ENCODE measurements at places on chromosomes 7 and 10. TPM values are rescaled to one million over a fixed set of nuclear protein-coding genes. Genes with fewer than 3 reads are reported as not detected.

OR2A12 gene
- not detected for total RNA-seq

OR2A7 gene
- total RNA-seq: 3.4 TPM

MYH16 gene
- 0.76 TPM for total RNA-seq

RNF32 gene
- not detected for total RNA-seq

CLCN1 gene
- total RNA-seq: 0.91 TPM

FEZF1 gene
- total RNA-seq: not detected

LRRC18 gene
- total RNA-seq: not detected

NEUROD6 gene
- not detected for total RNA-seq

CALHM3 gene
- not detected for total RNA-seq

SLC26A3 gene
- not detected for total RNA-seq

SGCE gene
- 0.38 TPM for total RNA-seq

PKD2L1 gene
- total RNA-seq: not detected

CPA4 gene
- 5.3 TPM for total RNA-seq

LARP4B gene
- total RNA-seq: 54.8 TPM

INA gene
- 1.3 TPM for total RNA-seq

XRCC2 gene
- total RNA-seq: 2.0 TPM

TUBB8 gene
- total RNA-seq: not detected

PIP gene
- total RNA-seq: not detected

ASL gene
- total RNA-seq: 32.3 TPM

SFTPA2 gene
- total RNA-seq: not detected

GNGT1 gene
- not detected for total RNA-seq

LIPN gene
- total RNA-seq: not detected

PDZD7 gene
- 0.29 TPM for total RNA-seq

EPHA1 gene
- total RNA-seq: 132 TPM

SPDYE1 gene
- not detected for total RNA-seq

ANLN gene
- total RNA-seq: 67.9 TPM

PON2 gene
- total RNA-seq: 46.7 TPM

RNF148 gene
- total RNA-seq: 1.5 TPM

VWC2 gene
- total RNA-seq: 0.15 TPM

SFTPA1 gene
- total RNA-seq: not detected

OR13A1 gene
- 1.5 TPM for total RNA-seq

CTAGE4 gene
- total RNA-seq: 2.8 TPM

CLDN4 gene
- 193 TPM for total RNA-seq

TM9SF3 gene
- total RNA-seq: 73.3 TPM

FAM25C gene
- total RNA-seq: not detected

PTPN20 gene
- total RNA-seq: 4.5 TPM

Data from esophagus squamous epithelium (tissue), 5 donors.